ENCODE measurements at places on chromosomes 1 and 21.

- no peak for DNase-seq
These were observed 77.0 kb downstream of the FAM78B start for GRCh38 chr1:166089804-166090203.

- no peak for DNase-seq
These were observed 52.3 kb downstream of the ITPKB start for GRCh38 chr1:226686440-226687425.

DNA sequence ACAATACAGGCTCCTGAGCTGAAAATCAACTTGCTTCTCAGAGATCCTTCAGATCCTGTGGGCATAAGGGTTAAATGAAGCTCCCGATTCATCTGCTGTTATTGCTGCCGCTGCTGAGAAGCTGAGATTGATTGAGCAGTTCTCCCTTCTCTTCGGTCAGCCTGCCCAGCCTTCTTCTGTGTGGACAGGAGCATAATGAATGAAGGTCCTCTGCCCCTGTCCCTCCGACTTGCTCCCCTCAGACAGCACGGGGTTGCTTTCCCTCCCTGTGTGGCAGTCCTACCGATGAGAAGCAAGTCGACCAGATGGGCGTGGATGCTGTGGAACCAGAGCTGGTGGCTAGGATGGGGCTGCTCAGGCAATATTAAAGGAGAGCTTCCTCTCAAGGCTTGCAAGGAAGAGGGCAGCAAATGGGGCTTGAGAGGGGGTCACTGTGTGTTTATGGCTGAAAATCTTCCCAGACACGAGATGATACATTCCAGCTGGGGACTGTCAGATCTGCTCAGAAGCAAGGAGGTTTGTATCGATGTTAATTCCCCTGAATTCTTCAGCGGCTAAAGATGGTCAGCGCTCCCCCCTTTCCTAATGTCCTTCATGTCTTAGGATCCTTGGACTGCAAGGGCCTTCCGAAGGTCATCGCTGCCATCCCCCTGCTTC is 63.9 kb upstream of the GOLT1A start:
- DNase-seq: no peak

DNA sequence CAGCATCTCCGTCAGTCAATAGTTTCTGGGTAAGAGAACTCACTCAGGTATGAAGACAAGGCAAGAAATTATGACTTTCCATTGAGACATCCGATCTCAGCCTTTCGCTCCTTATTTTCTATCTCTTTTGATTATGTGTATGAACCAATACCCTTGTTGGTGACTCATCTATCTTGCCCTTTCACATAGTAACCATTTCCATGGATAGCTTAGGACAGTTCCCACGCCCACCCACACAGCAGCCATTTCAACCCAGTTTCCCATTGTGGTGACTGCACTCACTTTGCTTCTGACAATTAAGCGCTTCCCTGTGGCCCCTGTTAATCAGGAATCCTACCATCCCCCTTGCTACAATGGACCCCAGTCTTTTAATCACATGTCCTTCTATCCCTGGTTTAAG is 210.6 kb upstream of the ADGRL2 start:
- DNase-seq: no peak

GRCh38 chr1:149899460-149900284 is at the start of gene BOLA1:
TSS of gene BOLA1 (plus strand) at chr1:149899568. CDS start at chr1:149900060, 492 bp downstream.
- peak; percentile 79 for DNase-seq

- no peak for DNase-seq
These were observed 33.3 kb downstream of the FOXD2 start for GRCh38 chr1:47471163-47471562.

DNA sequence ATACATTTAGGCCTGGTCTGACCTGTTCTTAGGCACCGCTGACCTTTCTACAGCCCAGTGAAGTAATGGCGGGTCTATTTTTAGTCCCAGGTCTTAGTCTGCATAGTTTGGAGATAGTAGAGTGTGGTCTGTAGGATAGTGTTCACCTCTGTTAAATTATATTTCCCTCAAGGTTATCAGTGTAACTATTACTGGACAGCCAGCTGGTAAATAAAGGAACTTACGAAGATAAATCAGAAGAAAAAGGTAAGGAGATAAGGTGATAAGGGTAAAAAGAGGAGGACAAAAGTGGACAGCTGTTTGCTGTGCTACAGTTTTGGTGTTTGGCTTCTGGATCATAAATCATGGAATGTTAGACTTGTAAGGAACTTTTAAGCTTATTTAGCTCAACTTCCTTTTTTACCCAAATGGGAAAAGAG is 8.7 kb downstream of the XPR1 start:
- DNase-seq: no peak

- no peak for DNase-seq
These were observed 33.8 kb downstream of the HS2ST1 start for GRCh38 chr1:86948212-86948611.

DNA sequence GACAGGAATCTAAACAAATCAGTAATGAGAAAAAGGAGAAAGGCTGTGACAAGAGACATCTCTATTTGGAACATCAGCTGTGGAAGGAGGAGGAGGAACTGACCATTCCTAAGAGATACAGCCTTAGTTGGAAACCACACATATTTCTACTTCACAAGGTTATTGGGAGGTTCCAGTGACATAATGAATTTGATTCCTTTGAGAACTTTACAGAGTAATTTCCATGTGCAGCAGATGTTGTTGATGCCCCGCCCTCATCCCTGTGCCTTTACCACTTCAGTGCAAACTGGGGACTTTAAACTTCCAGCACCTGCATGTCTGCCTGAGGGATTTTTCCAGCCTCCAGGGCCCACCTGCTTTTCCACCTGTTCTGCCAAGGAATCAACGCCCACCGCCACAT is 9.3 kb upstream of the ST6GALNAC5 start:
- no peak for DNase-seq

- no peak for DNase-seq
These were observed 522.5 kb downstream of the PTBP2 start for GRCh38 chr1:97243973-97244560.

GRCh38 chr1:86753700-86754099 is 49.3 kb downstream of the SH3GLB1 start:
- DNase-seq: peak; percentile 5

GRCh38 chr1:2561898-2562895 is 6.0 kb downstream of the TNFRSF14 start:
- no peak for DNase-seq

- DNase-seq: no peak
These were observed 1730.2 kb downstream of the MRPL39 start for GRCh38 chr21:23876925-23877558.

- no peak for DNase-seq
These were observed 62.3 kb upstream of the ADARB1 start for GRCh38 chr21:45011911-45012661.

DNA sequence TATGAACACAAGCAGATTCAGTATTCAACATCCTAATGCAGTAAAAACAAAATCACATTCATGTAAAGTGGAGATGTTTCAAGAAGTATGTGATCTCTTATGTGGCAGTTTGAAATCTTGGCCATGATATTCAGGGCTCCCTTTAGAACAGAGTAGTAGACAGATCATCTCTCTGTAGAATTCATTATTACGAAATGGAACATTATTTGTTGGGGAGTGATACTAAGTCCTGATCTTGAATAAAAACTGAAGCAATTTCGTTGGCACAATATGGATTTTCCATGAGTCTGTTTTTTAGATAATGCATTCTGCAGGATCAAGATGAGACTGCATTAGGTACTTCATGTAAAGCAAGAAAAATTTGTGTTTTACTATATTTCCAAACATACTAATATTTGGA is 264.4 kb upstream of the NRIP1 start:
- DNase-seq: no peak

GRCh38 chr21:46355161-46356004 is 31.4 kb downstream of the PCNT start:
- DNase-seq: no peak

DNA sequence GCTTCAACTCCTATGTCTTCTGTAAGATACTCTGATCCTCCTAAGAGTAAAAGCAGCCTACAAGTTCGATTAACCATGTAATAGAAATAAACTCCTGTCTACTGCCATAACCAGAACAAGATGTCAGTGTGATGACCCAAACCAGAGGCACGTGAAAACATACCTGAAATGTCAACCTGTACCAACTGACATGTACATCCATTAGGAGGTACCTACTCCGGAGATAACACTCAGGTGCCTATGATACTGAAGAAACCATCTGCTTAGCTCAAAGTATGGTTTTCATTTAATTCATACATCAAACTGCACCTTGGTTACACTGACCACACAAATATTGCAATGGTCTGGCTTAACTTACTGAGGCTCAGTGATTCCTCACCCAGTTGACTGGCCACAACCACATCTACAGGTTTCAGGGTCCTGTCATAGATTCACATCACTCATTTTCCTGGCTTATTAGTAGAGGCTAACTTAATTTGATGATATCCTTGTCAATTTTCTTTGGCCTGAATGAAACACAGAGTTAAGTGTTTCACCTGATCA is 4.4 kb downstream of the ITPKB start:
- DNase-seq: no peak

- no peak for DNase-seq
These were observed 677 bp downstream of the PRKAA2 start for GRCh38 chr1:56645677-56646305.

GRCh38 chr1:68293609-68294366 is 61.5 kb upstream of the WLS start:
- DNase-seq: no peak

DNA sequence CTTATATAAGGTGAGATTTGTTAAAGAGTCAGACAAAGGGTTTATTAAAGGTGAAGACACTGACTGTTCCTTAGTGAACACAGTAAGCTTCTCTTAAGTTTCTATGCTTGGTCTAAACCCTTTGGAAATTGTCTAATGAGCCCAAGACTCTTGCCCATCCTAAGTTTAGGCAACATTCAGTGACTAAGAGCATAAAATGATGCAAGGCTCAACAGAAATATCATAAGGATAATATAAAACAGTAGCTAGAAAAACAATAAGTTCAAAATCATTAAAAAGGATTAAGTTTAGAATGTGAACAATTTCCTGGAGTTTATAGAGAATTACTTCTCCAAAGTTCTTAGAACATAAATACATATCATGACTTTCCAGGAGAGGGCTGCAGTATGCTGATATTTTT is 108.9 kb upstream of the PDC start:
- no peak for DNase-seq

DNA sequence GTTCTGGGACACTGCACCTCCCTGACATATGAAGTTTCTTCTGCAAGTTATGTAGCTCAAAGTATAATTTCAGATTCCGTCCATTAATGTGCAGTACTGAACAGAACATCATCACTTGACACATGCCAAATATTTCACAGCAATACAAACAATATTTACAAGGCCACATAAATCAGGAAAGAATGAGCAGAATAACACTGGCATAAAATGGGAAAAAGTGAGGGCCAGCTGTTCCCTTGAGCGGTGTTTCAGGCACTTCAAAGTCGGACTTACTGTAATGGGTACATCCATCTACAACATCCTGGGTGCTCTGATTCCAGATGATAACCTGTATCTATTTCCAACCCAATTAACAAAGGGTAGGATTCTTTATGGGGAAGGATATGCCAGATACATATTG is 217.4 kb downstream of the APP start:
- no peak for DNase-seq

- DNase-seq: no peak
These were observed 184.8 kb upstream of the COA6 start for GRCh38 chr1:234188454-234188792.

GRCh38 chr1:59976194-59977074 is 49.9 kb upstream of the CYP2J2 start:
- DNase-seq: no peak

- DNase-seq: no peak
These were observed 355.6 kb downstream of the SIPA1L2 start for GRCh38 chr1:232274236-232274855.

DNA sequence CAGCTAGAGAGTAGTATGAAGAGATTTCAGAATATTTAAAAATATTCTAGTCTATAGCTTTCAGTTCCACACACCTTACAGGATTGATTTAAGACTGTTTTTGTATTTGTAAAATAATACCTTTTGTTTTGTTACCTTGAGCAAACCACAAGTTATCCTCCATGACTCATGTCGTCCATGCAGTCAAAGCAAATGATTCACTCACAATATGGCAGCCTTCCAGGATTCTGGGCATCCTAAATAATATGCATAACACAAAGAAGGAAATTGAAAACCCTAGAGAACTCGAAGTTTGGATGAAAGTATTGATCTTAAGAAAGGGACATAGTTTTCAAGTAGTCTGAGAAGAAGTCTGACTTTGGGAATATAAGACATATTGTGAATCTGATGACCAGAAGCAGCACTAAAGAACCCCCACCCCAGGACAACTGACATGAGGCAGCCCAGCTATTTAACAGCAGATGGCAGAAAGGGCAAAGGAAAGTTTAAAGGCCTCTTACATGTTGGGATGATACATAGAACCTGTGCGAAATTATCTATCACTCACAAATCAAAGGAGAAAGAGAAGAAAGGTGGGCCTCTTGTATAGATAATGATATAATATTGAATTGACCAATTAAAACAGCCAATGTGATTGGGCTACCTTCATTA is 857.9 kb downstream of the BRINP3 start:
- no peak for DNase-seq

DNA sequence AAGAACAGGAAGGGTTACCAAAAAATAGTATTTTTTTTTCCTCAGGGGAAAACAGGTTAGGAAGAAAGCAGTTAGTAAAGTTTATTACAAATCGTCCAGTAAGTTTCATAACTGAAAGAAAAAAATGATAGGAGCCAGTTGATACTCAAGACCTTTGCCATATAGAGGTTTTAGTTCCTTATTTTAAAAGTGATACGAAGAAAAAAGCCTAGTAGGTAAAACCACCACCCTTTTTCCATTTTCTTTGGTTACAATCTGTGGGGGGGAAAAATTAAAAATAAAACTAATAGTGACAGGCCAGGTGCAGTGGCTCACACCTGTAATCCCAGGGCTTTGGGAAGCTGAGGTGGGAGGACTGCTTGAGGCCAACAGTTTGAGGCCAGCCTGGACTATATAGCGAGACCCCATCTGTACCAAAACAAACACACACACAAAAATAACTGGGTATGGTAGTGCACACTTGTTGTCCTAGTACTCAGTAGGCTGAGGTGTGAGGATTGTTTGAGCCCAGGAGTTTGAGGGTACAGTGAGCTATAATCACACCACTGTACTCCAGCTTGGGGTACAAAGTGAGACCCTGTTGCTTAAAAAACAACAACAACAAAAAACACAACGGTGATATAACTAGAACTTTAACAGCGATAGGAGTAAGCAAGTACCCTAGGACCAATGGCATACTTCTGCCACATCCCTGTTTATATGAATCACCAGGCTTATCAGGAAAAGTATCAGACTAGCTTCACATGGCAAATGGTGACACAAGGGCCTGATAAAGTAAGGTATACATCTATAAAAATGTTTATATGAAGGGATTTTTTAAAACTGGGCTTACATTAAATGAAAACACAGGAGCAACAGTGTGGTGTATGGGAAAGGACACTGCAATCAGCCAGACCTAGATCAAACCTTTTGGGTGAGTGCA is 5.4 kb downstream of the TMEM59 start:
- no peak for DNase-seq

DNA sequence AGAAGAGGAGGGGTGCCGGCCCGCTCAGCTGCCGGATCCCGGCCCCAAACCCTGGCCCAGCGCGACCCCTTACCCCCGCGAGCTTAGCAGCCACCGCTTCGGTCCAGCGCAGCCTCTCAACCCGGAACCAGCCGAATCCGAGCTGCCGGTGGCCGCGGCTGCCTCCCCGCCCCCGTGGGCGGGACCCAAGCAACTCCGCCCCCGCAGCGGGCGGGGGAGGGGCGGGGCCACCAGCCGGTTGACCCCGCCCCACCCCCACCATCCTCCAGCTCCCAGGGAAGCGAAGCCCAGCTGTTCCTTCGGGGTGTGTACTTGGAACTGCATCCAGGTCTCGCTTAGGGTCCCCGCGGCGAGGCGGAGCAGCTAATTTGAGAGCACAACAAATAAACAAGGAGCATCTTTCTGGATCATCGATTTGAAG is at the start of gene TRIM62:
TSS of gene TRIM62 (minus strand) at position 123 of the 421 bp plus-strand sequence. CDS start 611 bp downstream, outside the sequence.
- peak; percentile 72 for DNase-seq
